ENCODE measurements at places on chromosomes 7 and 10.

DNA sequence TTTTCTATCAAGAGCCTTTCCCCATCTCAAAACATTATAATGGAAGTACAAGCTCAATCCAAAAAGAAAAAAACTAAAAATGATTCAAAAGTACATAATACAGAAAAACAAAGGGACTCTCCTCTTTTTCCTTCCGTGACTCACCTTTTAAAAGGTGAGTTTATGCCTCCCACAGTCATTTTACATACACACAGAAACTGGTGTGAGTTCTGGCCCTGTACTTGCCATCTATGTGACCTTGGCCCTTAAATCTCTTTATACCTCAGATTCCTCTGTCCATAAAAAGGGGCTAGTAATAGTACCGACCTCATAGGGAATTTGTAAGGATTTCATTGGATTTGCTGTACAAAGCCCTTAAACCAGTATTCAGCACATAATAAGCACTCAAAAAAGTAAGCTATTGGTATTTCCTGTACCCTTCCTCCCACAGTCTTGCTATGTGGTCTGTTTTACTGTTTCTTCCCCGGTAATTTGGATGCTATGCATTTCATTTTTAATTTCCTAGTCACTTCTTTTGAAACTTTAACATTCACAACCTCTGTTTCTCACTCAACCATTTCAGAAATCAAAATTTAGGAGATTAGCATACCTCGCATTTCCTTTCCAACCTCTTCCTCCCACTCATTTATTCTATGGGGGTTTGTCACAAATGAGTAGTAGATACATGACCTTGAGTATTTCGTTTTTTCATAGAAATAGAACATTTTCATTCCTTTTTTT lies 39.0 kb downstream of the STK17A start:
- no peak for DNase-seq

- DNase-seq = no peak
These were observed 78.7 kb downstream of the NKX6-2 start for GRCh38 chr10:132707121-132707775.

- no peak for DNase-seq
These were observed 3.1 kb downstream of the SYPL1 start for GRCh38 chr7:106108991-106109390.

DNA sequence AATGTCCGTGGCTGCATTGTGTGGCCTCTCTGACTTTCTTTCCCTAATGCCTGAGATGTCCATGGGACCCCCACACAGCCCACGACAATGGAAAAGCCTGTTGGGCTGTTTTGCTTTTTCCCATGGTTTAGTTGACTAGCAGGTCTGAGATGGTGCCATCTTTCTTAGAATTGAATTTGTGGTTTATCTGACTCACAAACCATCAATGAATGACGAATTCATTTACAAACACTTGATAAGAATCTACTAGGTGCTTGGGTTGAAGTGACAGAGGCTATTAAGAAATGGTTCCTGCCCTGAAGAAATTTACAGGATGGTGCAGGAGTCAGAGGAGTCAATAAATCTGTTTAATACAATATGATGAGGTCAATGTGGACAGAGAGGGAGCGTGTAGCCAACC lies 75.4 kb downstream of the OTUD1 start:
- DNase-seq = no peak

DNA sequence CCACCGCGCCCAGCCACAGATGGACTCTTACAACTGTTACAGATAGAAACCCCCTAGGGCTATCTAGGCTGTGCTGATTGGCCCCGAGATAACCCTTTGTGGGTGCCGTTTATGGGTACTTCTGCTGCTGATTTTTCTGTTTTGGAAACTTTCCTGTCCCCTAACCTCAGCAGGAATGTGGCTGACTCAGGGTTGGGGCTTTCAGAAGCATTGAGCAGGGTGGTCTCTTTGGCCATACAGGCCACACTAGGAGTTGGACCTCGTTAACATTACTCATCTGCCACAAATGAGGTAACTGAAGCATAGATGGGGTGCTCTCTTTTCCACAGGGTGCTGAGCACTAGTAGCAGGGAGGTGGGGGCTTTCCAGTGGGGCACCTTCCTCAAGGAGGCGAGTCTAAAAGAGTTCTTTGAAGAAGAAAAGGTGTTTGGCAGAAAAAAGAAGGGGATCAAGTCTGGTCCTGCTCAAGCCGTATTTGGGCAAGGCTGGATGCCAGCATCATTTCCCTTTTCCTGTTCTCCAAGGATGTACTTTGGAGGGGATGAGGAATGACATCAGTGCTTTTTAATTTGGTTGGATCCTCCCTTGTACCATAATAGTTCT lies 6.4 kb downstream of the ZSCAN25 start:
- no peak for DNase-seq

DNA sequence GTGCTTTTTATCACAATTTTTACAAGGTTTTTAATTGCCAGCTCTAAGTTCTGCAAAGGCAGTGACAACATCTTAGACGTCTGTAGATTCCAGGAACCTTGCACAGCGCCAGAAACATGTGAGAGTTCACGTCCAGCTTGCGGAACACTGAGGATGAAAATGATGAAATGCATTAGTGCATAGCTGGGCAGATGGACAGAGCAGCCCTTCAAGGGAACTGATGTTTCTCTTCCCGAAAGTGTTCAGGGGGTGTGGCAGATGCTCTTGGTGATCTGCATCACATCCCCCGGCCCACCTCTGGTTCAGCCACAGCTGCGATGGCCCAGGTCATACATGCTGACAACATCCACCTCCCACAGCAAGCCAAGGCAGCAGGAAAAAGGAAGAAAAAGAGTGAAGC lies 40.9 kb downstream of the ITIH5 start:
- DNase-seq = no peak

DNA sequence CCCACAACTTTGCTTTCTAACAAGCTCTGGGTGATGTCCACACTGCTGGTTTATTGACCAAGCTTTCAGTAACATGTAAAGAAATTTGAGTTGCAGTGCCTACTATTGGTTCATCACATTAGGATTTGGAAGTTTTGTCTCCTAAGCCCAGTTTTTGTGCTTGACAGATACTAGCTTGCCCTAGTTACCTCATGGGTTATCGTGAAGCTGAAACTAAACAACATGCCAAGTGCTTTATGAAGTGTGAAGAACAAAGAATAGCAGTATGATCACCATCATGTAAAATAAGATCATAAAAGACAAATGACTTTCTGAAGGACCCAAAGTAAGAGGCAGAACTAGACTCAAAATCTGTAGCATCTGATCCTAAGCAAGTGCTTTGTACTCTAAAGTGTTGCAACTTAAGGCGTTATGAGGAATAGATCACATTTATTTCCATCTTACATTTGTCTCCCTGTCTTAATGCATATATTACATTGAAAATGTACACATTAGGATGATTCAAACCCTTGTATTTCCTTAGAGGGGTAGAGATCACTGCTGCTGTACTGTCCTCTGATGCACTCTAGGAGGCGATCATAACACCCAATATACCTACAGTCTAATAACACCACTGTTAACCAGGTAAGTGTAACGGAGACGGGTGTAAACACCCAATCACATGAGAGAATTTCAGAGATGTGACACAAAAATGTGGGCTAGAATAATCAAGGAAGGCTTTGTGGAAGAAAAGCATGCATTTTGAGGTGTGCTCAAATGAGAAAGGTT lies 71.3 kb downstream of the NRCAM start:
- no peak for DNase-seq

GRCh38 chr10:3636356-3637181 lies 148.4 kb downstream of the KLF6 start:
- no peak for DNase-seq

DNA sequence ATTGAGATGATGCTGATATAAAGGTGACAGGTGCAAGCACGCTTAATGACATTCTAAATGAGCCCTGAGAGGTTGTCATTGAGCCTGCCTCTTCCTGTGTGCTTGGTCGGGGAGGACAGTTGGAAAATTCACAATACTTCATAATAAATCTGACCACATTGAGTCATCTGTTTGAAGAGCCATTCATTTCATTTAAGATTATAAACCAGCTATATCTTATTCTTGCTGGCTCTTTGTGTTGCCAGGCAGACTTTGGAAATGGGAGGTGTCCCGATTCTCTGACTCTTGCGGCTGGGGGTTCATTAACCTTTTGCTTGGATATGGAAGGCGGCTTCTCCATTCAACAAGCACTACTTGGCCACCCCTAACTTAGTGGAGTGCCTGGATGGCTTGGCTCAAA lies 198.2 kb downstream of the FANK1 start:
- no peak for DNase-seq

DNA sequence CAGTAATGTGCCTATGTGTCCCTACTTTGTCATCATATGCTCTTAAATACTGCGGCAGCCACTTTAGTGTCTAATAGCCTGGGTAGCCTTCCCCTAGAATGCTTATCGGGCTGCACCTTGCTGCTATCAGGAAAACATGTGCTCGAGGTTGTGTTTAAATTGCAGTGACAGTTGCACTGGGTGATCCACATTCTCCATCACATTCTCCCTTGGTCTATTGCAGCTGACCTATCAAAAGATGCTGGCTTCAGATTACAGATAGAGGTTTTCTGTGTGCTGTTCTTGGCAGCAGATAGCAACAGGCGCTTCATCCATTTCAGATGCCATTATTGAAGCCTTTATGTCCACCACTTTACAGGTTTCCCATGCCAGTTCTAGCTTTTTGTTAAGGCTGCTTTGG lies 130.1 kb upstream of the MDFIC start:
- DNase-seq = no peak

GRCh38 chr7:17185690-17186070 lies 112.8 kb upstream of the AHR start:
- DNase-seq = no peak

- no peak for DNase-seq
These were observed 162.1 kb upstream of the NOBOX start for GRCh38 chr7:144565586-144565985.

All from amniotic stem cell (primary cell).